ENCODE measurements at places on chromosomes 5 and 9. TPM values are rescaled to one million over a fixed set of nuclear protein-coding genes. Genes with fewer than 3 reads are reported as not detected.

Gene NXNL2
- total RNA-seq: not detected

Gene ABCA2
- 33.4 TPM for total RNA-seq

Gene FOXD4
- total RNA-seq: not detected

Gene LCN10
- total RNA-seq: 19.0 TPM

Gene CLPTM1L
- 34.3 TPM for total RNA-seq

Gene INVS
- total RNA-seq: 6.1 TPM

Gene IDNK
- 5.4 TPM for total RNA-seq

Gene CCL27
- total RNA-seq: not detected

GRCh38 chr5:124154714-124155113, 591.7 kb downstream of the ZNF608 start:
- no peak for DNase-seq
- H3K4me1 ChIP-seq: no peaks in the 10 kb centered on the region
- no peaks in the 10 kb centered on the region for H3K27me3 ChIP-seq
- H3K27ac ChIP-seq: no peak overlapping the region

DNA sequence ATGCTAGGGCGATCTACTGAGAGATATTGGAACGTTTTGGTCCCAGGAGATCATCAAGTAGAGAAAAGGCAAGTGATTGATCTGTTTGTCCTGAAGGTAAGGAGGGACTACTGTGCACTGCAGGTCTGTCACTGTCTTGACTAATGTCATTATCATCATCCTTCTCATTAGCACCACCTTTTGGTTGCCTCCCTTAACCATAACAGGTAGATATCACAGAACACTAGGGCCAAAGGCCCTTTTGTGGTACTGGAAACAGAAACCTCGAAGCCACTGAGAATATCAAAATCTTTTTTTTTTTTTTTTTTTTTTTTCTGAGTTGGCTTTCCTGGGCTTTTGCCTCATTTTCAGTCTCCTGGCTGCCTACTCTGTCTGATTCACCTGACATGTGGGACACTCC, 134.0 kb downstream of the KCTD16 start:
- no peak for DNase-seq
- H3K36me3 ChIP-seq: no peaks in the 10 kb centered on the region
- no peaks in the 10 kb centered on the region for H3K27me3 ChIP-seq
- no peak overlapping the region for H3K27ac ChIP-seq
- no peak overlapping the region for H3K4me3 ChIP-seq

GRCh38 chr9:18692268-18692667, 218.3 kb downstream of the ADAMTSL1 start:
- DNase-seq: no peak
- no peak overlapping the region for H3K27ac ChIP-seq
- H3K27me3 ChIP-seq: no peaks in the 10 kb centered on the region
- H3K4me3 ChIP-seq: no peak overlapping the region
- H3K36me3 ChIP-seq: no peaks in the 10 kb centered on the region
- H3K4me1 ChIP-seq: no peaks in the 10 kb centered on the region

DNA sequence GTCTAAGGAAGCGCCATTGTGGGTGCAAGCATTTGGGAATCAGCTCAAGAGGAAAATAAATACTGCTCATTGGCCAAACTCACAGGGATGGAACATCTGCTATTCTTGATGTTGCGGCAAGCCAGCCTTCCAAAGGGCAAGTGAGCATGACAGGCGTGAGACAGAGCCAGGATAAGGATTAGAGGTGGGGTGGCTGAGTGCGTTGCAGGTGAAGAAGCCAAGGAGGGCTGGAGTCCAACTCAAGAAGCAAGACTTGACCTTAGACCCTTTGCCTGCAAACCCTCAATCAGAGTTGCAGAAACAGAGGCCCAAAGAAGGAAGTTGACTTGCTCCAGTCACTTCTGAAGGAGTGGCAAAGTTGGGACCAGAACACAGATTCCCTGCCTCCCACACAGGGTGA, 79.4 kb downstream of the WWC1 start:
- no peaks in the 10 kb centered on the region for H3K27me3 ChIP-seq
- H3K4me1 ChIP-seq: no peaks in the 10 kb centered on the region
- no peak for DNase-seq
- H3K36me3 ChIP-seq: no peaks in the 10 kb centered on the region
- no peak overlapping the region for H3K27ac ChIP-seq

DNA sequence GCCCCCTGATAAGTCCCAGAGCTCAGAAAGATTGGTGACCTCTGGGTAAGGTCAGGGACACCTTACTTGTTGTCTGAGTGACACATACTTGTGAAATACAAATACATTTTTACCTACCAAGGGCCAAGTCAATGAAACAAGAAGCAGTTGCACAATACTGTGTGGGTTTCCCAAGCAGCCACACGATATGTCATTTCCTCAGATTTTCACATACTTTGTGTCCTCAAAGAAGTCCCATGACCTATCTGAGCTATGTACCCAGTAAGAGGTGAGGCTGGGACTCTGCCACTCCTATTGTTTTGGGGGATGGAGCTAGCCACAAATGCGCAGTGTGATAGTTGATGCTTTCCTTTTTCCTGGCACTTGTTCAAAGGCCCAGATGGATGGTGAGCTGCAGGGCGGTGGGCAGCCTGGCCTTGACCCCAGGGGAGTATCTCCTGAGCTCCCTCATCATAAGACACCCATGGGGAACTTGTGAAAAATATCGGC, 4.8 kb upstream of the SLC25A51 start:
- no peak overlapping the region for H3K27ac ChIP-seq
- H3K27me3 ChIP-seq: no peaks in the 10 kb centered on the region
- DNase-seq: no peak
- no peak overlapping the region for H3K4me3 ChIP-seq
- H3K36me3 ChIP-seq: no peaks in the 10 kb centered on the region

GRCh38 chr5:10246761-10247160, 2.9 kb downstream of the ATPSCKMT start:
- peaks cover 19% of the 10 kb centered on the region for H3K4me1 ChIP-seq
- no peak for DNase-seq
- no peak overlapping the region for H3K4me3 ChIP-seq
- no peak overlapping the region for H3K27ac ChIP-seq

- H3K36me3 ChIP-seq: no peaks in the 10 kb centered on the region
- no peak overlapping the region for H3K4me3 ChIP-seq
- peaks cover 47% of the 10 kb centered on the region for H3K4me1 ChIP-seq
- DNase-seq: no peak
- H3K27ac ChIP-seq: peak overlapping the region; percentile 94
- H3K27me3 ChIP-seq: no peaks in the 10 kb centered on the region
Measured at GRCh38 chr5:172906436-172906835, 52.8 kb upstream of the RPL26L1 start.

- peaks cover 32% of the 10 kb centered on the region for H3K36me3 ChIP-seq
- H3K27me3 ChIP-seq: no peaks in the 10 kb centered on the region
- no peak for DNase-seq
- no peak overlapping the region for H3K4me3 ChIP-seq
Measured at GRCh38 chr9:134031783-134032182, 6.5 kb downstream of the BRD3OS start.

- H3K4me1 ChIP-seq: no peaks in the 10 kb centered on the region
- no peak overlapping the region for H3K4me3 ChIP-seq
- no peaks in the 10 kb centered on the region for H3K27me3 ChIP-seq
Measured at GRCh38 chr5:136675769-136676168, 310.4 kb upstream of the TRPC7 start.

DNA sequence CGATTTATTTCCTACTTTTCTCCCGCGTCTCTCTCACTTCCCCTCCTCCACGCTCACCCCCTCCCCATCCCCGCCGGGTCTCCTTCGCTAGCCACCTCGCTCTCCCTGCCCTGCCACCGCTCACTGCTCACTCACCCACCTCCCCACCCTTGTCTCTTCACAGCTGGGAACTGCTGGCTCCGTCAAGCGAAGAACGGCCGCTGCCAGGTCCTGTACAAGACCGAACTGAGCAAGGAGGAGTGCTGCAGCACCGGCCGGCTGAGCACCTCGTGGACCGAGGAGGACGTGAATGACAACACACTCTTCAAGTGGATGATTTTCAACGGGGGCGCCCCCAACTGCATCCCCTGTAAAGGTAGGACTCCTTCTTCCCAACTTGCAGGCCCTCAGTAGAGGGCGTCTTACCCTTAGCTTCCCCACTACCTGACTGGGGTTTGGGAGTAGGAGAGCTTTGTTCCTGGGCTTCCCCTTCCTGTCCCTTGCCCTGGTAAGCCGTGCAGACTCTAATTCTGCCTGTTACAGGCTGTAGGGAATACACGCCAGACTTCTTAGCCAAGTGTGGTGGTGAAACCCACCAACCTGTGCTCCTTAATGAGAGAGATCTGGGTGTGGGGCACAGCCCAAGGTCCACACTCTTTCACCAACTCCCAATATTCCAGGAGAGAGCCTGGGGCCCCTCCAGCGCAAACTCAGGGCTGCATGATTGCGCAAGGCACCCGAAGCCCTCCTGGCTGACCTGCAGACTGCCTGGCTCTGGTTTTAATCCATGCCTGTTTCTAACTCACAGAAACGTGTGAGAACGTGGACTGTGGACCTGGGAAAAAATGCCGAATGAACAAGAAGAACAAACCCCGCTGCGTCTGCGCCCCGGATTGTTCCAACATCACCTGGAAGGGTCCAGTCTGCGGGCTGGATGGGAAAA, 2.5 kb downstream of the FST start:
- DNase-seq: peak; percentile 41
- H3K36me3 ChIP-seq: no peaks in the 10 kb centered on the region
- H3K4me3 ChIP-seq: peak overlapping the region; percentile 67
- peaks cover 19% of the 10 kb centered on the region for H3K4me1 ChIP-seq
- no peaks in the 10 kb centered on the region for H3K27me3 ChIP-seq

DNA sequence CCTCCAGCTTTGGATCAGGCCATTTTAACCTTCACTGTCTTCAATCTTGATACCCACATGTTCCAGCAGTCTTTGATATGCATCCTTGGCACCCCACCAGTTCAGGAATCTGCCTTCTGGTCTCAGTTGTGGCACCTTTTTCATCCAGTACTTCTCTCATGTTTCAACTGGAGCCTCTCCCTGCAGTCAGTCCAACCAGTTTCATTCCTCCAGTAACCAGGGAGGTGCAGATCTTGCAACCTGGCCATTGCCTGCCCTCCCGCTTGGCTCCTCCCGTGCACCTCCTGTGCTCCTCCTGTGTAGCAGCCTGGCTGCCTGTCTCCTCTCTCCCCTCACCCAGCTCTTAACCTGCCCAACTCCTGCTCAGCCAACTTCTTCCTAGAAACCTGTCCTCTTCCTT, 20.2 kb downstream of the FUBP3 start:
- H3K27ac ChIP-seq: no peak overlapping the region
- H3K4me3 ChIP-seq: no peak overlapping the region
- DNase-seq: no peak

DNA sequence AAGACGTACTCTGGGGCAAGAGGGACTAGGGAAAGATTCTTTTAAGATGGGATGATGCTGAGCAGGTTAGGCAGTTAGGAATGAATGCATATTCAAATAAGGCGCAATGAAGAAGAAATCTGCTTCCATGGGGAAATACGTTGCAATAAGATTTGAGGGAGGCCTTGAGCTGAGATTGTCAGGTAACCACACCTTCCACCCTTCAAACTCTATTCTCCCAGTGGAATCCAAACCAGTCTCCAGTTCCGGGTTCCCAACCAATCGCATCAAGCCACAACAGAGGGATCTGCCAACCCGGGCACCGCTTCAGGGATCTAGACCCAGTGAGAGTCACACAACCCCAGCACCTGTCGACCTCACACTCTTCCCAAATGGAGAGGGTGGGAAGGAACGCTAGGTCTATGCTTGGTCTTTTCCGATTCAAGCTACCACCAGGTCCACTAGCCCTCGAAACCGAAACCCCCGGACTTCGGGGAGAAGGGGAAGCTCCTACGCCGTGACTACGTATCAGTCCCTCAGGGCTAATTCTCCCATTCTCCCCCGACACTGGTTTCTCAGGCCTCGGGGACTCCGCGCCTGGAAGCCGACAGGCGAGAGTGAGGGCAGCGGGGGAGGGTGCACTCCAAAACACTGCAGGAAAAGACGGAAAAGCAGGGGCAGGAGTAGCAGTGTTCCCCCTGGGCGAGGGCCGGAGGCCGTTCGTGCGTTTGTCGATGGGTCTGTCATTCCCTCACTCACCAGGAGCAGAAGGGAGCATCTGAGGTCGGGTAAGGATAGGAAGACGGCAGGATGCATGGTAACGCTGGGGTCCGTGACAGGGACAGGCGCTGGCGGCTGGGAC, 534 bp downstream of the ERP44 start:
- H3K4me1 ChIP-seq: peaks cover 50% of the 10 kb centered on the region
- peaks cover 19% of the 10 kb centered on the region for H3K36me3 ChIP-seq
- no peaks in the 10 kb centered on the region for H3K27me3 ChIP-seq
- peak overlapping the region; percentile 89 for H3K27ac ChIP-seq
- H3K4me3 ChIP-seq: peak overlapping the region; percentile 57

DNA sequence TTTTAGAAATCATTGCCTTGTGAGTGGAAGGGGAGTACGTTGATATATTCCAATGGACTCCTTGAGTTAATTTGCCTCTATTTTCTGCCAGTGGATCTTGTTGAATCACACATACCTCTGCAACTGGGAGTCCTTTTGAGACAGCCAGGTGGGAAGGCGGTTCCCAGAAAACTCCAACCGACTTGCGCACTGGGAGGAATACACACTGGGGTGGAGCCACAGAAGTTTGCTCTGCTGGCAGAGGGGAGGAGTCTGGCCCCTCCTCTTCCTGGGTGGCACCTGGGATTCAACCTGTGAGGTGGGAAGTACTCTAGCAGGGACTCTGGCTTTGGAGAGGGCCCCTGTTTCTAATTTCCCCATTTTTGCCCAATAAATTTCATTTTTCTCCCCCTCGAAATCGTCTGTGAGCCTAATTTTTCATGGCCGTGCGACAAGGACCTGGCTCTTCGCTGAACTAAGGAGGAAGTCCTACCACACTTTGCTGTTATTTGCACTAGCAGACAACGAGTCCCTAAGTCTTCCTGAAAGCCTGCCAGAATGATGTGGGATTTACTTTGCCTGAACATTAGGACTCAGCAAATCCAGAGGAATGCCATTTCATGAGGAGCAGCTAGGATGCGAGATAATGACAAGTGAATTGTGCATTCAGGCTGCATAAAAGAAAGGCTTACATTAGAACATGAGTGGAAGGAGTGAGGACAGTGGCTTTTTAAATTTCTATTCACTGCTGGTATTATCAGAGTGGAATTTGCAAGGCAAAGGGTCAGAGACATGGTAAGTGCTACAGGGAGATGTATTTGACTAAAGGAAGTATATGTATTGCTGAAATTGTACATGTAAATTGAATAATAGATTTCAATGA, 67.2 kb downstream of the PRLR start:
- no peaks in the 10 kb centered on the region for H3K36me3 ChIP-seq
- no peaks in the 10 kb centered on the region for H3K4me1 ChIP-seq
- H3K4me3 ChIP-seq: no peak overlapping the region

DNA sequence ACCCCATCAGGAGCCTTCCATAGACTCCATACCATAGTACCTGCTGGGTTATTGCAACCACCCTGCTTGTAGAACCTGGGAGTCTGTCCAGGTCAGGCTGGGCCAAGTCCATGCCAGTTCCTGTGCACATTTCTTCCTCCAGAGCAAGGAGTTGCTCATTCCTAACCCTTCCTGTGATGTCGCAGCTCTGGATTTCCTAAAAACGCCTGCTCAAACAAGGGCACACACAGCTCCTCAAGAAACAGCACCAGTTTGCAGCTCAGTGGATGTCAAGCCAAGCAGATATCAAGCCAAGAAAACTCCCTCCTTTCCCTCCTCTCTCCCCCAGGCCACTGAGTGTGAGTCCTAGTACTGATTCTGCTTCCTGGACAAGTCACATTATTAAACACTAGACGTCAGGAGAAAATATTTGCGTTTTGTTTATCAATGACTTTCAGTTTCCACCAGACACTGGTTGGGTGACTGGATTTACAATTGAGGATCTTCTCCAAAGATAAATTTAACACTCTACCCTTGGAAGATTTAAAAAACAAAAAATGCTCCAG, 59.6 kb downstream of the SLC1A1 start:
- H3K4me3 ChIP-seq: no peak overlapping the region
- no peaks in the 10 kb centered on the region for H3K27me3 ChIP-seq
- DNase-seq: no peak
- no peaks in the 10 kb centered on the region for H3K36me3 ChIP-seq
- H3K4me1 ChIP-seq: peaks cover 64% of the 10 kb centered on the region
